Nasal cavity respiratory epithelium epithelial cell of viscerocranial mucosa (primary cell): ENCODE measurements at places on chromosomes 2 and 18. TPM values are rescaled to one million over a fixed set of nuclear protein-coding genes. Genes with fewer than 3 reads are reported as not detected.

The MTCL1 gene
- 17.8 and 37.7 TPM in 2 replicates for total RNA-seq

The SULT1C4 gene
- not detected in 2 replicates for total RNA-seq

The YPEL5 gene
- 96.0 and 116 TPM in 2 replicates for total RNA-seq

The TDRD15 gene
- total RNA-seq: not detected in 2 replicates

The ABCG8 gene
- total RNA-seq: not detected in 2 replicates

The RIT2 gene
- not detected in 2 replicates for total RNA-seq

The ANO7 gene
- 0.28 TPM in 1 of 2 replicates, not detected in the other for total RNA-seq

The LONRF2 gene
- under 0.01 TPM in 1 of 2 replicates, not detected in the other for total RNA-seq

The TGFA gene
- total RNA-seq: 144 and 191 TPM in 2 replicates

The CETN1 gene
- total RNA-seq: not detected in 2 replicates

The WNT10A gene
- 1.0 and 7.5 TPM in 2 replicates for total RNA-seq

The NT5C1B gene
- total RNA-seq: not detected in 2 replicates

The ABHD1 gene
- total RNA-seq: not detected in 2 replicates

The DLX1 gene
- total RNA-seq: 0.14 and 0.68 TPM in 2 replicates

The ALPG gene
- total RNA-seq: not detected in 2 replicates

The CDH19 gene
- total RNA-seq: under 0.01 TPM in 1 of 2 replicates, not detected in the other

The NEB gene
- total RNA-seq: 0.68 and 3.3 TPM in 2 replicates

The L3MBTL4 gene
- 1.4 and 8.0 TPM in 2 replicates for total RNA-seq

The NTSR2 gene
- total RNA-seq: not detected in 2 replicates

The LINC00305 gene
- not detected in 2 replicates for total RNA-seq

The TUBB8B gene
- under 0.01 and 0.43 TPM in 2 replicates for total RNA-seq

The PKP4 gene
- total RNA-seq: 55.0 and 66.3 TPM in 2 replicates

The HOXD10 gene
- not detected in 2 replicates for total RNA-seq

The DIPK1C gene
- not detected in 2 replicates for total RNA-seq

The NEU2 gene
- not detected in 2 replicates for total RNA-seq

The C2orf66 gene
- under 0.01 and 0.93 TPM in 2 replicates for total RNA-seq

The UGT1A10 gene
- 1.2 TPM in 1 of 2 replicates, not detected in the other for total RNA-seq

The DNAH6 gene
- 0.14 TPM in 1 of 2 replicates, not detected in the other for total RNA-seq

The GIGYF2 gene
- total RNA-seq: 56.0 and 63.4 TPM in 2 replicates

The SGPP2 gene
- total RNA-seq: 13.0 and 45.8 TPM in 2 replicates

The ALPP gene
- under 0.01 TPM in 1 of 2 replicates, not detected in the other for total RNA-seq

The SPR gene
- total RNA-seq: 10.6 and 24.2 TPM in 2 replicates

The LIMS3 gene
- total RNA-seq: 3.1 TPM in 1 of 2 replicates, not detected in the other

The RMDN2 gene
- total RNA-seq: 1.4 and 3.7 TPM in 2 replicates

The HOXD11 gene
- not detected in 2 replicates for total RNA-seq

The TMEM17 gene
- 1.4 and 1.7 TPM in 2 replicates for total RNA-seq

The EVX2 gene
- total RNA-seq: not detected in 2 replicates

The AMER3 gene
- total RNA-seq: not detected in 2 replicates

The HOXD9 gene
- not detected in 2 replicates for total RNA-seq

The TBR1 gene
- under 0.01 TPM in 1 of 2 replicates, not detected in the other for total RNA-seq

The ECEL1 gene
- total RNA-seq: not detected in 2 replicates

The NEU4 gene
- total RNA-seq: 0.07 TPM in 1 of 2 replicates, not detected in the other

The ATP6V1C2 gene
- total RNA-seq: 0.68 and 1.9 TPM in 2 replicates

The CRYGB gene
- total RNA-seq: not detected in 2 replicates

The LIMS4 gene
- 1.1 TPM in 1 of 2 replicates, not detected in the other for total RNA-seq

The MYO5B gene
- 53.4 and 57.1 TPM in 2 replicates for total RNA-seq

The ZAP70 gene
- total RNA-seq: 0.07 TPM in 1 of 2 replicates, not detected in the other

The PLEK gene
- total RNA-seq: not detected in 2 replicates

The PIAS2 gene
- 8.2 and 22.8 TPM in 2 replicates for total RNA-seq

The CGREF1 gene
- 1.0 and 1.8 TPM in 2 replicates for total RNA-seq

The HOXD3 gene
- total RNA-seq: not detected in 2 replicates

The CXCR1 gene
- total RNA-seq: not detected in 2 replicates

The IL1F10 gene
- 0.34 TPM in 1 of 2 replicates, not detected in the other for total RNA-seq

The MFSD6 gene
- total RNA-seq: 31.0 and 55.0 TPM in 2 replicates

The ZNF396 gene
- 1.0 and 1.7 TPM in 2 replicates for total RNA-seq

The DPP4 gene
- total RNA-seq: 5.5 and 9.3 TPM in 2 replicates

The LRRFIP1 gene
- 151 and 170 TPM in 2 replicates for total RNA-seq
